ENCODE measurements at places on chromosomes 16 and 17.

GRCh38 chr17:539766-540165 lies 174.9 kb downstream of the VPS53 start:
- no peak for DNase-seq

- DNase-seq, result no peak
Observed at GRCh38 chr17:77968788-77969187, 10.3 kb downstream of the TNRC6C start.

- DNase-seq, result no peak
Observed at GRCh38 chr17:2724784-2725164, 13.2 kb upstream of the CLUH start.

GRCh38 chr16:49644145-49644463 lies 211.8 kb downstream of the ZNF423 start:
- no peak for DNase-seq

- DNase-seq, result no peak
Observed at GRCh38 chr17:45786349-45786748, 2.2 kb downstream of the CRHR1 start.
